ENCODE measurements at places on chromosomes 5 and 9.

DNA sequence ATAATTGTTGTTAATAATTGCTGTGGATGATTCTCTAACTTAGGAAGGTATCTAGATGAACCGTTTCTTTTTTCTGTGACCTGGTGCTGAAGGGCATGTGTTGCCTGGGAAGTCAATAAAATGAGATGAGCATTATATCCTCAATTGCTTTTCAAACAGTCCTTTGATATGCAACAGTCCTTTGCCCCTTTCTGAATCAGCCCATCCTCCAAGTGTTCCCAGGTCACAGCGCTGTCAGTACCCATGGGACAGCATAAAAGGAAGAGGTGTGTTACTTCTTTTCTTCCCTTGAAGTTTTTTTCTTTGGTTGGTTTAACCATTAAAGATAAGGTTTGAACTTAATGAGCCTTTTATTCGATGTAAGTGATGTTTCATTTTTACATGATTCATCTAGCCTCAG is 651.8 kb downstream of the SEMA5A start:
- DNase-seq = no peak

GRCh38 chr5:76960004-76960625 is 7.3 kb downstream of the CRHBP start:
- no peak for DNase-seq

DNA sequence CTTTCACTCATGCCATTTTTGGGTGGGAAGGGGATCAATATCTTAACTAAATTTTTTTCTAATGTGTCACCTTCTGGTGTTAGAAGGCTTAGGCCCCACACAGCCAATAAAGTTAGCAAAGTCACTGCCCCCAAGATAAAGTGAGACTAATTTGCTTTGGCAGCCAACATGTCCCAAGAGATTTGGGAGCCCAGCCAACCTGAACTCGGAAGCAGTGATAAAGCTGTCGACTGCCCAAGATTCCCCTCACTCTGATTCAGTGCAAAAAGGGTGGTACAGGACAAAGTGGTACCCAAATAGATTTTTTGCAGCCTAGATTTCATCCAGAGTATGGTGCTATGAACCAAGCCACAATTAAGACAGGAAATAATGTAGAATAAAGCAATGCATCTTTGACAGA is 572.5 kb upstream of the ARRDC3 start:
- no peak for DNase-seq

DNA sequence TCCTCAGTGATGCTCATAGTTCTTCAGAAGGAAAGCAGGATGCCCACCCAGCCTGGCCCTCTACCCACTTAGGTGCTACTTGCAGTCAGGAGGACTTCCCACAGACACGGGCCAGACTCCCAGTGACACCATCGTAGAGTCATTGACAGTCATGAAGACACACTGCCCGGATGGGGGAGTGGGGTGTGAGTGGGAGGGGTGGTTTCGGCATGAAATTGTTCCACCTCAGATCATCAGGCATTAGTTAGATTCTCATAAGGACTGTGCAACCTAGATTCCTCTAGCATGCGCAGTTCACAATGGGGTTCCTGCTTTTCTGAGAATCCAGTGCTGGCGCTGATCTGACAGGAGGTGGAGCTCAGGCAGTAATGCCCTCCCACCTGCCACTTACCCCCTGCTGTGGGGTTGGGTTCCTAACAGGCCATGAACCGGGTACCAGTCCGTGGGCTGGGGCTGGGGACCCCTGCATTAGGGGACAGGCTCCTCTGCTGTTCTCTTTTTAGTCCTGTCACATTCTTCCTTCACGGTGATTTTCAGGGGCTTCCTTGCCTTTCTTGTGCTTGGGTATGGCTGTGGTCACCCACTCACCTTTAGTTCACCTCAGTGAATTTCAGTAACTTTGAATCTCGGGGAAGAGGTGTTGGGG is 88.2 kb upstream of the ANKRD55 start:
- no peak for DNase-seq

GRCh38 chr9:19457693-19458009 is 48.8 kb downstream of the ACER2 start:
- no peak for DNase-seq

- no peak for DNase-seq
Observed at GRCh38 chr9:130973686-130974281, 34.7 kb upstream of the FIBCD1 start.

GRCh38 chr9:96293498-96294158 is 8.3 kb downstream of the HSD17B3 start:
- DNase-seq = no peak

DNA sequence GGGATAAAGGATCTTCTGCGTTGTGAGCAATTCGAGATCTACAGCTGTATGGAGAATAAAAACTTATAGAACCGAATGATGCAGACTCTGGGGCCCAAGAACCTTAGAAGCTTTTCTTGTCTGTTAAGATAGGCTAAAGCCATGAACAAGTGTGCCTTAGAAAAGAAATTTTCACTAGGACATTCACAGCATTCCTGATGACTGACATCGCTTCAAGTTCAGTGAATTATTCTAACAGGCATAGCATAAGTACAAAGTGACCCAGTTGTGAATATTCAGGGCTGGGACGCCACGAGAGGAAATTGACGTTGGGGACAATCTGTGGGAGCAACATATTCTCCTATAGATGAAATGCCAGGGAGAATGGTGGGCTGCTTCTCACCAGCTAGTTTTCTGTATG is 32.0 kb upstream of the PANK3 start:
- DNase-seq = no peak

DNA sequence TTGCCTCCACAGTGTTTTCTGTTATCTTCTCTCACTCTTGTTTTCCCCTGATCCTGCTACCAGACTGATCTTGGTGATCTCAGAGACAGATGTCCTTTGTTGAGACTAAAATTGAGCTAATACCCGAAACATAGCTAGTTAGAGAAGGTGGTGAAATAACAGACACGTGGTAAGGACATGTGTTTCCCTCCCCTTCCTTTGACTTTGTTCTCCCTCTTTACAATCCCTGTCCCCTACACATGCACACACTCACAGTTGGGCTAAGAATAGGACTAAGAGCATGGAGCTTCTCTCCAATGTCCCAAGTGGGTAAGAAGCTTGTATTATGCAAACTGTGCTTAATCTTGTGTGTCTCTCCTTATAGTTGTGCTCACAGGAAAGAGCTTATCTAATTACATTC is 1603.0 kb upstream of the C9orf72 start:
- DNase-seq = no peak

DNA sequence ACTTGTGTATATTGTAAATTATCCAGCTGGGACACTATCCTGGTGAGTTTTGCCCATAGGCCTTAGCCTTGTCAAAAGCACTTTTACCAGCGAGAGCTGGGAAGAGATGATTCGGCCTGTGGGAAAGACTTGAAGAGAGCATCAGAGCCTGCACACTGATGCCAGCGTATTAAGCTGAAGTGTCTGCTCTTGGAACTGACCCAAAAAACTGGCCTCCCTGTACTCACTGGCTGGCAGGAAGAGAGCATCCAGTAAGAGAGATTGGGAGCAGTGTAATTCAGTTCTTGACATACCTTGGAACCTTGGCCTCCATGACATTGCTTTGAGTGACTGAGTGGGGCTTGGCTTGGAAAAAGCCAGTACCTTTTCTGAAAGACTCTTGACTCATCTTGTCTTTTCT is 73.7 kb downstream of the ZNF462 start:
- DNase-seq = no peak

- DNase-seq = no peak
Observed at GRCh38 chr5:58641533-58641932, 58.7 kb downstream of the RAB3C start.

GRCh38 chr9:114271556-114272510 is 51.1 kb upstream of the ORM1 start:
- DNase-seq = no peak

DNA sequence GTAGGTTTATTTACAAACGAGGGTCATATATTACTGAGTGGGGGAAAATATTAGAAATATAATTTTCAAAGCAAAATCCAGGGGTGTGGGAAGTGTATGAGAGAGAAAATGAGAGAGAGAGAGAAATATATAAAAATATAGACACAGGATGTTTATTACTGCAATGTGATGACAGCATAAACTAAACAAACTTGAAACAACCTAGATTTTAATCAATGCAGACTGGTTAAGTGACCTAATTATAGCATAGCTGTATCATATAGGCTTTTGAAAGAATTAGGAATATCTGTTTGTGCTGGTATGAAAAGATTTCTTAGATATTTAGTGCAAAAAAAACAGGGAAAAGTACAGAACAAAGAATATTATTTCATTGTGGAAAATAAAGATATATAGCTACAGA is 280.5 kb downstream of the ACTL7B start:
- no peak for DNase-seq

- DNase-seq = no peak
Observed at GRCh38 chr5:28374492-28374967, 1336.1 kb upstream of the CDH9 start.

DNA sequence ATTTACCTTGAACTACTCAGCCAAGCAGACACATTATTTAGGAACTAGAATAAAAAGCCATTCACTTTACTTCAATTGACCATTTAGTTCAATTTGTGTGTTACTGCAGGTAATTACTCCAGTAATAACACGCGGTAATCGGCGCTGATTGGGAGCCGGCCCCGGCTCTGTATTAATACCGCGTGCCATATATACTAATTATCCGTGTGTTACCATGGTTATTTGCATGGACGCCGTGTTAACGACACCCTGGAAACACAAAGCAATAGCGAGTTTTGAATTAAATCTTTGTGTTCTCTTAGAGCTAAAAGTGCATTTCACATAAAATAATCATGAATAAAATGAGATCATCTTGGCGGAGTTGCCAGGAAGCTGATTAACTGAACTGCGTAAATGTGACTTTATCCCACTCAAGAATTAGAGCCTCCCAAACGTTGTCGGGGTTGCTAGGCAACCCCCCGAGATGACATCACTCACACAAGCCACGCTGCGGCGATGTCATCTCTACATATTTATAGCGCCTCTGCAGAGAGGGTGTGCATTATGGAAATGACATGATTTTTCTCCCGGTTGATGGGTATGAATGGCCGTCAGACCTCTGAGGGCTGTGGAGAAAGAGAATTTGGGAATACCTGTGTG is 41.4 kb upstream of the RNU6ATAC start:
- DNase-seq = no peak

- no peak for DNase-seq
Observed at GRCh38 chr5:16857635-16858034, 78.5 kb downstream of the MYO10 start.

GRCh38 chr9:826500-827280 is 14.8 kb upstream of the DMRT1 start:
- DNase-seq = no peak

GRCh38 chr5:96176022-96176421 is 214.4 kb upstream of the ELL2 start:
- no peak for DNase-seq

DNA sequence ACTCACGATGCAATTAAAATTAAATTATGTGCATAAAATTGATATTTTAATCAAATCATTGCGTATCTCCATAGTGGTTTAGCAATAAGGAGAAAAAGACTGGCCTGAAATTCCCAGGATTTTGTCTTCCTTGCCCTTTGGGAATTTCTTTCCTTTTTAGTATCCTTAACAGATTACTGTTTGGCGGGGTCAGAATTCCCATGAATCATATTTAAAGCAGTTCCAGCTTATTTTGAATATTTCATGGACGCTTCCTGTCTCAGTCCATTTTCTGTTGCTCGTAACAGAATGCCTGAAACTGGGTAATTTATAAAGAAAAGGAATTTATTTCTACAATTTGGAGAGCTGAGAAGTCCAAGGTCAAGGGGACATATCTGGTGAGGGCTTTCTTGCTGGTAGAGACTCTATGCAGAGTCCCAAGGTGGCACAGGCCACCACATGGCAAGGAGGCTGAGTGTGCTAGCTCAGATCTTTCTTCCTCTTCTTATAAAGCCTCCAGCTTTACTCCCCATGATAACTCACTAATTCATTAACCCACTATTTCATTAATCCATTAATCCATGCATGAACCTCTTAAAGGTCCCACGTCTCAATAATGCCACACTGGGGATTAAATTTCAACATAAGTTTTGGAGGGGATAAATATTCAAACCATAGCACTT is 37.8 kb downstream of the CDH6 start:
- DNase-seq = no peak

DNA sequence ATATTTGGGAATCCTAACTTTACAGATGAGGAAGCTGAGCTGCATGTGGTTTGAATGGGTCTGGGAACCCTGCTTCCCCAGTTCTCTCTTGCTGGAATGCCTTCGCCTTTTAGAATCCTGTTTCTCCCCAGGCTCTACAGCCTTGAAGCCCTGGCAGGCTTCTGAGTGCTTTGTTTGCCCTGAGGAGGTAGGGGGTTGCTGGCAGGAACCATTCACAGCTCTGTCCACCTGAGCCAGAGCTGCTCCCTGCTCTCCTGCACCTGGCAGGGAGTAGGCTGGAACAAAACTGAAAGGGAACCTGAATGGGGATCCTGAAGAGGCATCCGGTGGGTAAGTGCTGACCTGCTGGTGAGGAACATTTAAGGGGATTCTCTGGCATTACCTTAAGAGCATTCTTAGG is 33.0 kb downstream of the KIF4B start:
- no peak for DNase-seq

DNA sequence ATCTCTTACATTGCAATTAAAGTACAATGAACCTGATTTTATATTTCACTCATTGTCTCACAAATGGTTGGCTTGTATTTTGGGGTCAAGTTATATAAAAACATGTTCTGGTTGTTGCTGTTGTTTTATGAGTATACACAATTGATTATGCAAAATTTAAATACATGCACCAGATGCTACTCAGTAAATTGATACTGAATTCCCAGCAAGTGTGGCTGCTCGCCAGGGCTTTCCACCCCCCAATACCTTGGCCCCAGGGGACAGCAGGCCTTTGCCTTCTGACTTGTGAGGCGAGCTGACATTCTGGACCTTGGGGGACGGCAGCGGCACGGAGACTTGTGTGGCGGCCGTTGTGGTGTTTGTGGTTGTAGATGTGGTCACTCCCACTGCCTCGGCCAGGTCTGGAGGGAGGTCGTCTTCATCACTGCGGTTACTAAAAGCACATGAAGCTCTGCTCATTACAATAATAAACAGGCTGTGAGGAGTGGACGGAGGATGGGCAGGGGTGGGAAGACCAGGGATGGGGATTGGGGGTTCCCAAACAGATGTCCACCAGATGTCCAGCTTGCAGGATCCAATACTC is 27.0 kb upstream of the FRRS1L start:
- DNase-seq = no peak

DNA sequence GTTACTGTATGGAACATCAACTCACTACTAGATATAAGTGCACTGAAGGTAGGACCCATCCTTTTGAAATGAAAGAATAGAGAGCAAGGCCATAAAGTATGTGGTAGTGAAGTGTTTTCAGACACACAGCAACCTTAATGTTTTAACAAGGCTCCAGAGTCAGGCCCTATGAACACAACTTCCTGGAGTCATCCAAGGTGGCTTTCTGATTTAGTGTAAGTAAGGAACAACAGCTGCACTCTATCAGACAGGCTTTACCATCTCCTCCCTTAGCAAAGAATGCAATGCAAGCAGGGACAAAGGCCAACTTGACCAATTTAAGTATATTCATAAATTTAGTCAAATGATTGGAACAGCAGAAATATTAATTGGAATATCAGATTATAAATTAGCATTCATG is 90.1 kb downstream of the MPDZ start:
- DNase-seq = no peak
